ENCODE measurements at places on chromosomes 1 and 21.

GRCh38 chr1:202349206-202349928, 868 bp downstream of the PPP1R12B start:
- peak; percentile 1 for ATAC-seq

DNA sequence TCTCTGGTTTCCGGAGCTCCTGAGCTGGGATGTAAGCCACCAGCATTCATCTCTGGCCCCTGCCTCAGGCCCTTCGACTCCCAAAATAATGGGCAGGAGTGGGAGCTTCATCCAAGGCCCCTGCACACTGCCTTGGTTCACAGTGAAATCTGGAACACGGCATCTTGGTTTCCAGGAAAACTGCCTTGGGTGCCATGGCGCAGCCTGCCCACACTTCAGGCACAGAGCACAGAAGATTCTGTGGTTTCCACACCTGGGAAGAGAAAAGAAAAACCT, 48.8 kb upstream of the POFUT2 start:
- no peak for ATAC-seq

DNA sequence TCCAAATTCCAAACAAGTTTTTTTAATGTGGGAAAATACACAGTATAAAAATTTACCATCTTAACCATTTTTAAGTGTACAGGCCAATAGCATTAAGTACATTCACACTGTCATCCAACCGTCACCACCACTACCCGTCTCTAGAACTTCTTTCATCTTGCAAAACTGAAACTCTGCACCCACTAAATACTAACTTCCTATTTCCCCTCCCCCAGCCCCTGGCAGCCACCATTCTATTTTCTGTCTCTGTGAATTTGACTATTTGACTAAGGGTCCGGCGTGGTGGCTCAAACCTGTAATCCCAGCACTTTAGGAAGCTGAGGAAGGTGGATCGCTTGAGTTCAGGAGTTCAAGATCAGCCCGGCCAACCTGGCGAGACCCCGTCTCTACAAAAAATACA, 36.1 kb downstream of the CLSTN1 start:
- peak; percentile 37 for ATAC-seq

DNA sequence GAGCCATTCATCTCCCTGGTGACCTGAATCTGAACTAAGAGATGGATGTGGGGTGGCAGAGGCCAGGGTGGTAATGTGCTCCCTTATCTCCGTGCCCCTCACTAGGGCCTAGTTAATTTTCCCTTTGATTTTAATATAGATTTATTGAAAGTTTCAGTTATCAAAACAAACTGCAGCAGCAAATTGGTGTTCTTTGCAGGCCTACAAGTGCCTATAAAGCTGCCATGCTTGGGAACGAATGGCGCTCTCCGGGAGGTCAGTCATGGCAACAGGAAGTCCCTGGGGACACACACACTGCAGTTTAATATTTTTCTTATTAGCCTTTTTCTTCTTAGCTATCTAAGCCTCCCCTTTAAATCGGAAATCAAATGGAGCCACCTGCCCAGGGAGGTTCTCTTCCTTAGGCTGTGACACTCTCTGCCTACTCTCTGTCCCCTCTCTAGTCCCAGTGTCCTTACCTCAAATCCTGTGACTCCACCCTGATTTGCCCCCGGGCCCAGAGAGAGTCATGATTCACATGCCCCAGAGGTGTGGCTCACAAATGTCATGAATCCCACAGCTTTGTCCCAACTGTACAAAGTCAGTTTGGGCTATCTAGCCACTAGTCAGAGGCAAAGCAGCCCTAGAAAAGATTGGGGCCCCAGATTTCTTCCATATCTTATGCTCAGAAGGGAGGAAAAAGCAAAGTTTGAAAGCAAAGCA, 4.3 kb upstream of the ERI3 start:
- ATAC-seq: no peak

DNA sequence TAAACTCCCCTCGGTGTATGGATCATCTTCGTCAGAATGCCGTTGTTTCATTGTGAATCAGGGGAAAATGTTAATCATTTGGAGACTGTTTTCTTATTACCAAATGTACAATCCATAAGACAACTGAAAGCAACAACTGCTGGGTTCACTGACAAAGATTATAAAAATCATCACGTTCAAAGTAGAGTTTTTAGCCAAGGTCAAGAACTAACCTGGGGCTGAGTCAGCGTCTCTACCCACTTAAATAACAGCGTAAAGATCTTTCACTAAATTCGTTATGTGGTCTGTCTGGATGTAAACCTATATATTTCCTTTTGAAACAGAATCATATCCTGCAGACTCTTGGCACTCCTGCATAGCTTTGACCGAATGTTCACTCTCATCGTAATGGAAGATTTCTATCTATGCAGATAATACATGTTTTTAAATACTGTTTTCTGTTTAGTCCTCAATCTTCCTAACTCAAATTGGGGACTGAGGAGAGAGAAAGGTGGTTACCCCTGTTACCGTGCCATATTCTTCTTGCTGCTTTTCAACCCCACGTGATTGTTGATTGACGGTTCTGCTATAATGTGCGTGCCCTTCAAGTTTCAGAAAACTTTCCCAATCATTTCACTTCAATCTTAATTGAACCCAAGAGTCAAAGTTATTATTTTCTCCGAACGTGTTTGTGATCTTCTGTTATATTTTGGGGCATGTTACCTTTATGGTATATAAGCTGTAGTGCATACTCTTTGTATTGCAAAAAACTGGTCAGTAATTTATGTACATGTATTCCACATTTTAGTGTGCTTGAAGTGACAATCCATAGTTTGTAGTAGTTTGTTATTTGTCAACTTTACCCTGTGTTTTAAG, 15.6 kb upstream of the NCMAP start:
- no peak for ATAC-seq

GRCh38 chr1:101996825-101997465, at the start of gene OLFM3:
OLFM3 (minus strand) TSS chr1:101996926.
- ATAC-seq: no peak

- peak; percentile 80 for ATAC-seq
Measured at GRCh38 chr1:91803847-91804545, 82.0 kb downstream of the TGFBR3 start.

DNA sequence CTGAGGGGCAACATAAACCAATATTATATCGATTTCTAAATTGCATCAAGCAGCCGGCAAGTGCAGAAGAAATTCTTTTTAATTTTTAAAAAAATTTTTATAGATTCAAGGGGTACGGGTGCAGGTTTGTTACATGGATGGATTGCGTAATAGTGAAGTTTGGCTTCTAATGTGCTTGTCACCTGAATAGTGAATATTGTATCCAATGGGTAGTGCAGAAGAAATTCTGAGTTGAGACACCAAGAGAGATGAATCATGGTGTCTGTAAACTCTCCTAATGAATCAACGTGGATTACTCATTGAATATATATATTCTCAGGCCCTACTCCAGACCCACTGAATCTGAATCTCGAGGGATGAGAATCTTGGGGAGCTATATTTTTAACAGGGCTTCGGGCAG, 253.7 kb upstream of the FOXD3 start:
- ATAC-seq: no peak

DNA sequence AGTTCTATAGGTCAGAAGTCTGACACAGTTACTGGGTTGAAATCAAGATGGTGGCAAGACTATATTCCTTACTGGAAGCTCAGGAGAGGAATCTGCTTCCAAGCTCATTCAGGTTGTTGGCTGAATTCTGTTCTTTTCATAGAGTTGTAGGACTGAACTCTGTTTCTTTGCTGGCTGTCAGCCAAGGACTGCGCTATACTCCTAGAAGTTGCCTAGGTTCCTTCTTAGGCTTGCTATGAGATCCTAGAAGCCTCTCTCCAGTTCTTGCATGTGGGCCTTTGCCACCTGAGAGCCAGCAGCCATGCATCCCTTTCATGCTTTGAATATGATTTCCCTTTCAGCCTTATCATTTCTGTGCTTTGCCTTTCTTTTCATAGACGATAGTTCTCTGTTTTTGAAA, 176.4 kb downstream of the RPS6KC1 start:
- no peak for ATAC-seq

All from esophagus mucosa (tissue), 1 donor.